ENCODE measurements at places on chromosomes 3 and 15. TPM values are rescaled to one million over a fixed set of nuclear protein-coding genes. Genes with fewer than 3 reads are reported as not detected.

GRCh38 chr3:178718995-178719635 is 182.9 kb downstream of the KCNMB2 start:
- no peak for DNase-seq

ZNF774 gene
- 6.1 TPM for total RNA-seq

GRCh38 chr3:81788610-81789009 is 27.2 kb upstream of the GBE1 start:
- DNase-seq: no peak

GOLGA8Q gene
- 1.6 TPM for total RNA-seq

DNA sequence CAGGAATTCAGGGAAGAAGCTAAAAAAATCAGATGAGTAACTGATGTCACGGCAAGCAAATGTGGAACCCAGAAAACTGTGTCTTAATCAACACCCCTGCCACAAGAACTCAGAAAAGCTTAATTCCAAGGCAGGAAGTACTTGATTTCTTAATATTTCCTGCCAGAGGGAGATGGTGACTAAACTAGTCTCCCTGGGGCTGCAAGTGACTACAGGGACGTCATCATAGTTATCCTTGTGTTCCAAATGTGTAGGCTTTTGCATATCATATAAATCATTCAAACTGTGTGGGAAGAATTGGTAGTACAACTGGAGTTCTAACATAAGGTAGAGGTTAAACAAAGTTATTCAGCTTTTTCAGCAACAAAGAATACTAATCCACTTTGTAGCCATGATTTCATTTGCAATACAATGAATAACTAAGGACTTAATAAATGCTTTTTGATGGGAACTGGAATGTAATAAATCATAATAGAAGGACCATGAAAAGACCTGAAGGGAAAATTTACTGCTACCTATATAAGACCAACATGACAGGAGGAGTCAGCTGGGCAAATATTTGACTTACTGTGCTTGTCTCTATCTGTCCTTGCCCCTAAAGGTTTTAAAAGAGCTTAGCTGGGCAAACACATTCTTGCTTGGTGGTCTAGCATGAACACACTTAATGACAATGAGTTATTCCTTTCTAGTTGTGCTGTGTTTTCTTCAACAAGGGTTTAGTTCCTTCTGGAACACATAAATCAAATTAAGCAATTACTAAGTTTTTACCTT is 76.0 kb upstream of the NECTIN3 start:
- no peak for DNase-seq

DNA sequence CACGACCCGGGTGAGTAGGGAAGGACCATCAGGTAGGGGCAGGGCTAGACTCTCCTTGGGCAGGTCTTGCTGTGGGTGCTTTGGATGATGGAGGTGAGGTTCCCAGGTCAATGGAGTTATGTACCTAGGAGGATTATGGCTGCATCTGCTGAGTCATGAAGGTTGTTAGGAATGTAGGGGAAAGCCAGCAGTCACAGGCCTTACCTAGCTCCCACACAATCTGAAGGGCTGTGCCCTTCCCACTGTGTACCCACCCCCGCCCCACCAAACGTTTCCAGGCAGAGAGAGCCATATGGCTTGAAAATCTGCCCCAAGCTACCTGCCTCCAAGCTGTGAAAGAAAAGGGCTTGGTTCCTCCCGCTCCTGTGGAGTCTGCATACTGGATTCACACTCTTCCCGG is 573.4 kb upstream of the DPPA4 start:
- DNase-seq: no peak

LRRC57 gene
- 20.2 TPM for total RNA-seq

DNA sequence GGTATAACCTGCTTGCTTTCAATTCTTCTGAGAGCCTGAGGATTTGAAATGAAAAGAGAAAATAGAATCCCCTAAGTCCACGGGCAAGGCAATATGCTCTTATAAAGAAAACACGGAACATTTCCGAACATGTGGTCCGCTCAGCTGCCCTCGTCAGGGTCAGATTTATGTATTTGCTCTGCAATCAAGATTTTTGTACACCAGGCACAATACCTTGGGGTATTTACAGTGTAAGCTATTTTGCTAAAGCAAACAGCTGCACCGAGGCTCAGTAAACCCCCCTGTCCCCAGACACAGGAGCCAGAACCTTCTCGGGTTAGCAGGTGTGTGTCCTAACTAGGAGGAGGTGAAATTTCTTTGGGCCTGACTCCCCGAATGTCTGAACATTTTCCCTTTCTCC is 155.8 kb upstream of the LRIG1 start:
- no peak for DNase-seq

- DNase-seq: peak; percentile 57
Measured at GRCh38 chr3:9142362-9142761, 107.1 kb downstream of the SRGAP3 start.

DNA sequence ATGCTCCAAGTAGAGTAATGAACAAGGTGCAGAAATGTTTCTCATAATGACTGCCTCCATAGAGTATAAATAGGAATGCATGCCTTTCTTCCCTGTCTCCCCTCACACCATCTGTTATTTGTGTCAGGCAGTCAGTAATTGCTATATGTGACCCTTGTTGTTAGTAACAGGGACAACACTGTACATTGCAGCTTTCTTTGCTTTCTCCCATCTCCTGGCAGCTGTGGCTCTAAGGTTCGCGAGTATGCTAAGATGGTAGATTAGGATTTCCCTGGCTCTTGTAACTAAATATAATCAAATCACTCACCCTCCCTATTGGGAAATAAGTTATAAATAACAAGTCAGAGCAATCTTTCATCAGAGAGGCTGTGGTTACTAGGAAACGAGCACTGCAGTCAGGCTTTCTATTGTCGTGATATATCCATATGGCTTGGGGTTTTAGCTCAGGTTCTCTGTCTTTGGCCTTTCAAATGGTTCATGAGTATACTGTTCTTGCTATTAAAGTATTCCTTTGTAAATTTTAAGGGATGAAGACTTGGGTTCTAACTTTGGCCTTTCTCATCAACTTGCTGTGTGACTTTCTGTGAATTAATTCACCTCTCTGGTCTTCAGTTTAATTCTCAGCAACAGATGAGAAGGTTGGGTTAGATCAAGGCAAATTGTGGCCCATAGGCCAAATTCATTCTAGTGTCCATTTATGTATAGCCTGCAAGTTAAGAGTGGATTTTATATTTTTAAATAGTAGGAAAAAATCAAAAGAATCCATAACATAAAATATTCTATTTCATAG is 8.1 kb upstream of the MINDY4B start:
- DNase-seq: no peak

DNA sequence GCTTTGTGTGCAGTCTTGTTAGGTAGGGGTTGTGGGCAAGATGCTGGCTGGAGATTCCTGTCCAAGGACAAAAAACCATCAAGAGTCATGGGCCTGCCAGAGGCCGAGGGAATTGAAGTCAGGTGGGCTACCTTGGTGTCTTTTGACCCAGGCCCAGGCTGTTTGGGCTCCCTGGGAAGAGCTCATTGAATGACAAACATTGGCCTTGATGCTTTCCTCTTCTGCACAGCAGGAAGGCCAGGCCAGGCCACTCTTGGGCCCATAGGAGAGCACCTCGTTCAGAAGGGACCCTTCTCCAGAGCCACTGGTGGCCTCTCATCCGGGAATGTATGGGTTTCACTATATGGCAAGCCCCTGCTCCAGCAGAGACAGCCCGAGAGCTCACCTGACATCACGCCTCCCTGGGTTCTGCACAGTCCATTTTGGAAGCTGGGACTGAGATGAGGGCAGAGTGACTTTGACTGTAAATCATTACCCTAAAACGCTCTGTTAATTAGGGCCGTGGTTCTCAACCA is 169.1 kb downstream of the NSMCE3 start:
- DNase-seq: no peak

DNA sequence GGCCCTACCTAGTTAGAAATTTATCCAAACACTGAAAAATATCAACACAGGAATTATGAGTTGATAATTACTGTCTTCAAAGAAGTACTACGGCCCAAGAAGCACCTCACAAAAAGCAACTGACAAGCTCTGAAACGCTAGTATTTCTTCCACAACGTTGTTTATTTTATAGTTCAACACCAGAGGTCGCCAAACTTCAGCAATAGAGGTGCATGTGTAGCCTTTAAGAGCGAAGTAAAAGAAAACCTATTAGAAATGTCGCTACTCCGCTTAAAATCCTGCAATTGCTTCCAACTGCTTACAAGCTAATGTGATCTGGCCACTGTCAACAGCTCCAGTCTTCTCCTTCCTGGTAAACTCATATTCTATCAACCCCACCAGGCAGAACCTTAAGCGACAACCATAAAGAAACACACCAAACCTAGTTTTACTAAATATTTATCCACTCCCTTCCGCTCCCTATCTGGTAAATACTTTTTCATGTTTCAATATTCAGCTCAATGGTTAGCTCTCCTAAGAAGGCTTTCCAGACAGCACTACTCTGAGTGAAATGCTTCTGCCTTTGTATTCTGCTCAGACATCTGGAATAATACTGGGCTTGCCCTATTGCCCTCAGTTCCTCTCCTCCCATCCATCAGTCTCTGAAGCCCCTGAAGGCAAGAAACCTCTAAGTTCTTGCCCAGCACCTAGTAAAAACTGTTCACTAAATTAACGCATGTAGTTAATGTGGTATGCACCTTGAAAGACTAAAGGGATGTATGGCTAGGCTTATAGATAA is 110.2 kb downstream of the NR1I2 start:
- DNase-seq: peak; percentile 7

DNA sequence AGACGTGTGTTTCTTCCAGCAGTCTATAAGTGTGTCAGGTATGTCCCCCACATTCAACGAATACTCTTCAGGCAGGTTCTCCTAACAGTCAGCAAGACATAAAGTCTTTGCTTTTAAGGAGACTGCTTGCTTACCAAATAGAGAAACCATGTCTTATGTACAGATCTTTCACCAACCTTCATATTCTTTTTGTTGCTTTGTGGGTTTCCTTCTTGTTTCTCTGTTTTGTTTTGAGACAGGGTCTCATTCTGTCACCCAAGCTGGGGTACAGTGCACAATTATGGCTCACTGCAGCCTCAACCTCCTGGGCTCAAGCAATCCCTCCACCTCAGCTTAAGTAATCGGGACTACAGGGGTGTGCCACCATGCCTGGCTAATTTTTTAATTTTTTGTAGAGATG is 14.3 kb downstream of the DYNC1LI1 start:
- DNase-seq: no peak

- no peak for DNase-seq
Measured at GRCh38 chr3:55127565-55127964, 199.7 kb upstream of the LRTM1 start.

RLBP1 gene
- total RNA-seq: 0.18 TPM

- no peak for DNase-seq
Measured at GRCh38 chr3:16476636-16477035, 36.9 kb downstream of the RFTN1 start.

C3orf52 gene
- 1.00 TPM for total RNA-seq

SAMD7 gene
- not detected for total RNA-seq

DNA sequence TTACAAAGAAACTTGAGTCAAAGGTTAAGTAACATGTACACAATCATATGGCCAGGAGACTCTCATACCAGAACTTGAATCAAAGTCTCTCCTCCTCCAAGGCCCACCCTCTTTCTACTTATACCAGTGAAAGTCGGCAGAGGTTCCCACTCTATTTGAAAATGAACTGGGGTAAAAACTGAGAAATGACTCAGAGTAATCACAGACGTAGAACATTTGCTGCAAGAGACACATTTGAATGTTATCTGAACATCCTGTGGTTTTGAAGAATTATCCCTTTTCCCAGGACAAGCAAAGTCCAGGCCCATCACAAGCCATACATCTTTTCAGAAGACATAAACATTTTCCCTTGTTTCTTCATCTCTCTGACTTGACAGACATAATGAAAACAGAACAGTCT is 55.8 kb downstream of the SHOX2 start:
- DNase-seq: no peak

DNA sequence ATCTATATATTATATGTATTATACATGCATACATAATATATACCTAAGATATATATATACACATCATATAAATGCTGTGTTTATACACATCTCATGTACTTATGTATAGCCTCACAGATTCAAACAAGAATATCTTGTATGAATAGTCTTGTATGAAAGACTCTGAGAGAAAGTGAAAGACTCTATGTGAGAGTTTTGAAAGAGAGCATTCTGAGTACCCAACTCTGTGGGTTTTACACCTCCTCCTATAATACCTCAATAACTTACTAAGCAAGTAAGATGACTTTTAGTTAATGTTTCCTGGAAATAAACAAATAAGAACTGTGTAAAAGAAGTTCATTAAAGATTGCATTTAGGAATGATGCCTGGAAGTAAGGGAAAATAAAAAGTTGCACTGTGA is 108.1 kb upstream of the GMNC start:
- DNase-seq: no peak

DUOX2 gene
- total RNA-seq: not detected

DNA sequence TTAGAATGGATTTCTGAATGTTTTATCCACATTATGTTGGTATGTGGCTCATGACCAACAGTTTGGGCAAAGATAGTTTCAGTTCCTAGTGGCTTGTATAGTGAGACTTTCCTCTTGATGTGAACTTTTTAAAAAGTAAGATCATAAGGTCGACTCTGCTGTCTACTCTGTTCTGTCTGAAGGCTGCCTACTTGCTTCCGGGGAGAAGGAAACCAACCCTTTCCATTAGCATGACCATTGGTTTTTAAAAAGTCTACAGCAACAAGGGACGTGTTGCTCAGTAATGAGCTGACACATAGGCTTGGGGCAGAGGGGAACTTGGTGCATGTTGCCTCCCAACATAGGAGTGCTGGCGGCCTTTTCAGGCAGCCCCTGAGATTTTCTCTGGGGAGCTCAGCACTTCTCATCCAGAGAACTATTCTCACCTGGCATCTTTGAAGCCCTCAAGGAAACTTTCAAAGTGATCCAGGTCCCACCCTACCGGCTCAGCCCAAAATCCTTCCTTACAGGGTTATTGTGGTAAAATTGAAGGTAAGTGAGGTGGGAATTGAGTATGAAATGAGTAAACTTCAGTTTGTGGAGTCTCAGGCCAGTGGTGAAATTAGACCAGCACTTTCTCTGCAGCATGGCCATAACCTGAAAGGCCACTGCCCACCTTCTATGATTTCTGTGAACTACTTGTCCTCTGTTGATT is 30.6 kb downstream of the PSMD6 start:
- no peak for DNase-seq

DNA sequence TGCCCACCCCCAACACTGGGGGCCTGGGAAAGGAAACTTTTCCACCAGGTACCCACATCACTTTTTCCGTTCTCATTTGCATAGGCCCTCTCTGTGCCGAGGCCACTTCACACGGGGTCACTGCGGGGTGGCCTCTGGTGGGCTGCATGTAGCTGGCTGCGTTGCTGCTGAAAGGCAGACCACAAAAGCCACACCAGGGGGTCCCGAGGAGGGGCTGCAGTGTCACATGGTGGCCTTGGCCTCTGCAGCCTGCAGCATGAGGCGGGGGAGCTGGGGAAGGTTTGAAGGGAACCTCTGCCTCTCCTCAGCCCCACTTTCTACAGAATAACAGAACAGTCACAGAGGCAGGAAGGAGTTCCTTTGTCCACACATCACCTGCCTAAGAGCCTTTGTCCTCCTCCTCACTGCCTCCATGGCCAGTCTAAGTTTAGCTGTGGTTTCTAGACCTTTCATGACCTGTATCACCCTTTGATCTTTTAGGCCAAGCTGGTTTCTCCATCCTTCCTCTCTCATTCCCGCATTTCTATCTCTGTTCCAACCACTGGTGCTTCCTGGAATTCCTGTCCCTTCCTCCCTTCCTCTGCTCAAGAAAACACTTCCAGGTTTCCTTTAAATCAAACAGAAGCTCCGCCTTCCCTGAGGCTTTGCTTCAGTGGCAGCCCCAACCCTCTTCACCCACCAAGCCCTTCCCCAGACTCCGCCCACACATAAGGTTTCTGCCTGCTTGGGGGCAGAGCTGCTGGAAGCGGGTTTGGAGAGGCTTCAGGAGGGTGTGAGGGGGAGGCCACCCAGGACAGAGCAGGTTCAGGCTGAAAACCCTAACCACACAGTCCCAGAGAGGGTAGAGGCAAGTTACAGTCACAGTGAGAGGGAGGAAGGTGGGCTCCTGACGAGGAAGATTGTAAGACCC is 150.7 kb upstream of the TLE3 start:
- DNase-seq: no peak
